Thoracic aorta (tissue), 2 donors: ENCODE measurements at places on chromosomes 13 and 19. TPM values are rescaled to one million over a fixed set of nuclear protein-coding genes. Genes with fewer than 3 reads are reported as not detected.

The LYPD3 gene
- total RNA-seq: 0.41 TPM

The CNFN gene
- not detected for total RNA-seq

The MAST3 gene
- 27.8 TPM for total RNA-seq

The PRDX2 gene
- total RNA-seq: 107 TPM

- no peak for DNase-seq
Observed at GRCh38 chr13:29006359-29006850, 186.3 kb downstream of the MTUS2 start.

The LRRC63 gene
- total RNA-seq: 3.6 TPM

DNA sequence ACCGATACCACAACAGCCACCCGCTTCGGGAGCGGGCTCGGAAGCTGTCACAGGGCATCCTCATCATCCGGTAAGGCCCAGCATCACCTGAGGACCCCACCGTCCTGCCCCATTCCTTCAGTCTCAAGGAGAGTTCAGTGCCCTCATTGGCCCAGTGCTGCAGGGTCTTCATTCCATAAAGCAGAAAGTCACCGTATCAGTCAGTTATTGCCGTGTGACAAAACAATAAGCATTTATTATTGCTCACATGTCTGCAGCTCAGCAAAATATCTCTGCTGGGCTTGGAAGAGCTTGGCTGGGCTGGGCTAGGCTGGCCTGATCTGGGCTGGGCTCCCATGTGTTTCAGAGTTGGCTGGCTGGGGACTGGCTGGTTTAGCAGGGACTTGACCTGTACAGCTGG is 8.1 kb upstream of the MRI1 start:
- no peak for DNase-seq

The PRR22 gene
- total RNA-seq: 1.3 TPM

- DNase-seq: no peak
Observed at GRCh38 chr19:32873247-32873959, 3.8 kb upstream of the SLC7A9 start.

- DNase-seq: no peak
Observed at GRCh38 chr13:102873653-102874052, 27.8 kb downstream of the ERCC5 start.

The KLK6 gene
- total RNA-seq: not detected

GRCh38 chr19:10681658-10682057 is 19.6 kb upstream of the QTRT1 start:
- no peak for DNase-seq

The ACP7 gene
- not detected for total RNA-seq

GRCh38 chr19:42200116-42200715 is 17.3 kb downstream of the DEDD2 start:
- DNase-seq: no peak

GRCh38 chr13:40562975-40563349 is 103.5 kb downstream of the FOXO1 start:
- no peak for DNase-seq

The PAF1 gene
- 34.5 TPM for total RNA-seq

The OR7A5 gene
- total RNA-seq: not detected

GRCh38 chr13:80336776-80337287 is 4.1 kb downstream of the SPRY2 start:
- DNase-seq: no peak

The CGB3 gene
- not detected for total RNA-seq

The MAP3K10 gene
- total RNA-seq: 32.5 TPM

DNA sequence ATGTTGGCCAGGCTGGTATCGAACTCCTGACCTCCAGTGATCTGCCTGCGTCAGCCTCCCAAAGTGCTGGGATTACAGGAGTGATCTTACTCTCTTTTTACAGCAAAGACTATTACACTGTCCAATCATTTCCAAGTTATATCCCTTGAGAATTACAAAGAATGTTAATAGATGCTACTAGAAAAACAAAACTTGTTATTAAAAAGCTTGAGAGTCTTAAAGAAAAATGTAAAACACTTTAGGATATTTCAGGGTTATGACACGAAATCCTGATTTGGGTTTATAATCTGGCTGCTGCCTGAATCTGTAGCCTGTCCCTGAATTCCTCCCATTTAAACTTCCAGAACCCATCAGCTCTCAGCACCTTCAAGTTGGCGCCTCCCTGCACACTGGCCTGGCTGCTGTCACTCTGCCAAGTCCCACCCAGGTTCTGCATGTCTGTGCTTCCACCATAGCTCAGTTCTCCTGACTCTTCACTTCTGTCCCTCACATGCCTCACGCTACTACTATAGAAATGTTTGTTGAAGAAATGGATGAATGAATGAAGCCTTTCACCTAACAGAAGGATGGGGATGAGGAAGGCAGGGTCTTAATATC is 55.8 kb upstream of the RFXAP start:
- DNase-seq: no peak

GRCh38 chr19:4600893-4601292 is 38.4 kb upstream of the TNFAIP8L1 start:
- no peak for DNase-seq

DNA sequence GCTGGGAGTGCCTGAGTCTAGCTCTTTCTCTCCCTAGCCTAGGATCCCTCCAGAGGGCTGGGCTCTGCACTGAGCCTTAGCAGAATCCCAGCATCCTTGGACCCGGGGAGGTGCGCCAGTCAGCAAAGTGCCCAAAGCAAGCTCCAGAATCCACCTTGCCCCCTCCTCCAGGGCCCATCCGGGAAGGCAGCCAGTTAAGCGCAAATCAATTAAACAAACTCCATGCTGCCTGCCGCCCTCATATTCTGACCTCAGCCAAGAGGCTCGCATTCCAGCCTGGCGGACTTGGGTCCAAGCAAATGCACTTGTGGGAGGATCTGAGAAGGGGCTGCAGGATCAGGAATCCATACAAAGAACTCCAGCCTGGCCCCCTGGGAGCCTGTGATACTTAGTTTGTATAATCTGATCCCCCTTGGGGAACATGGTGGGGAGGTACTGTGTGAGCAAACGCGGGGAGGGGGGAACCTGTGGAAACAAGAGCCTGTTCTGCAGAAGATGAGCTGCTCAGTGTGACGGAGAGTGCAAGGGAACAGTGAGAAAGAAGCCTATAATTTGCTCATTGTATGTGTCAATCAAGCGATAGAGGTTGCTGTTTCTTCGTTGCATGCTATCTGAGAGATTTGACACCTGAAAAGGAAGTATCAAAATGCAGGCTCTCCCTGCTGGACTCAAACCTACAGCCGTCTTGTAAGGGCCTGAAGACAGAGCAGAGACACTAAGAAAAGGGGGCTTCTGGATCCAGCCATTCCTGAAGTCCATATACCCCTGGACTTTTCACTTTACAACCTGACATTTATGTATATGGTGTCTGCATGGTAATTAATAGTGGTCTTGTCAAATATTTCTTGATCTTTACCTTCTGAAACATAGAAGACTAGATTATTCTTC is 29.4 kb downstream of the ZNRF4 start:
- DNase-seq: no peak

GRCh38 chr19:21604351-21604926 is 99.0 kb downstream of the ZNF429 start:
- DNase-seq: no peak

DNA sequence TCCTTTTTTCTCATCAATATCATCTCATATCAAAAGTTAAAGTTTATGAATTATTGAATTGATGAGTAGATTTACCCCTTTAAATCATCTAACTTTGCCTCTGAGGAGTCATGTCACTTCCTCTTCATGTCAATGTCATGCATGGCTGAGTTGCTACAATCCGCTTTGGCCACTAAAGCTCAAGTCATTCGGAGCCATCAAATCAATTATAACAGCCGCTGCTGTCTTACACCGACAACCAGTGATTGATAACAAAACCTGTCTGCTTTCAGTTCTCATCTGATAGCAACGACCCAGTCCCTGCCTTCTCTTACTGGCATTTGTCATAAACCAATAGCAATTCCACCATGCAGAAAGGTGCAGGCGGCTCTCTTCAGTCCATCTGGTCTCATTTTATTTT is 429.3 kb downstream of the DIAPH3 start:
- DNase-seq: no peak

GRCh38 chr13:86900906-86901305 is 770.3 kb upstream of the SLITRK5 start:
- DNase-seq: no peak

DNA sequence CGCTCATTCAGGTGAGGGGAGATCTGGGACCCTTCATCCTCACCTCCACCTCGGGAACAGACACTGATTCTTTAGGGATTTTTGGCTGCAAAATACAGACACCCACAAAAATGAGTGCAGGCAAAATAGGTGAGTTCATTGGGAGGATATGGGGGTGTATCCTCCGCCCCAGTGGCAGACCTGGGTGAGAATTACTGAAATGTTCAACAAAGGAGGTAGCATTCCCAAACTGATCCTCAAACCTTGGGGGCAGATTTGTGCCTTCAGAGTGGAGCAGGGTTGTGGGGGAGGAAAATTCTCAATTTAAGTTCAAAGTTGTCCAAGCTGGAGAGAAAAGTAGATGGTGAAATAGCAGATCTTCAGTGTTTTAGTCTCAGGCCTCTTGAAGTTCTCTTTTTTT is 31.3 kb upstream of the SIN3B start:
- DNase-seq: no peak

GRCh38 chr13:107642831-107643230 is 572.5 kb downstream of the LIG4 start:
- DNase-seq: no peak

GRCh38 chr13:48654511-48654910 is 782 bp downstream of the CYSLTR2 start:
- DNase-seq: no peak

GRCh38 chr13:40069173-40070044 is 413.9 kb downstream of the COG6 start:
- peak; percentile 25 for DNase-seq

DNA sequence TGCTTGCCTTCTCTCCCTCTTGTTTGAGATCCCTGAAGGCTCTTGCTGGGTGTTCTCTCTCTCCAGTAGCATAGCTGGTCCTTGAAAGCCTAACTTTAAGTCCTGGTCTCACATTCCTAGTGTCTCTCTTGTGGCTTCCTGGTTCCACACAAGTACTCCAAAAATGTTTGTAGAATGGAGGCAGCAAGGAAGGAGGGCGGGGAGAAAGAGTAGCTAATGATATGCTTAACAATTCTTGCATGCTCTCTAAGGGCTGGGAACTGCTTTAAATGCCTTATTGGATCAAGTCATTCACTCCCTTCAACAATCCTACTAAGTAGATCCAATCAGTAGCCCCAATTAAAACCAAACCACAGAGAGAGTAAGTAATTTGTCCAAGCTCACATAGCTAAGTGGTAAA is 357.3 kb downstream of the KLF5 start:
- no peak for DNase-seq

DNA sequence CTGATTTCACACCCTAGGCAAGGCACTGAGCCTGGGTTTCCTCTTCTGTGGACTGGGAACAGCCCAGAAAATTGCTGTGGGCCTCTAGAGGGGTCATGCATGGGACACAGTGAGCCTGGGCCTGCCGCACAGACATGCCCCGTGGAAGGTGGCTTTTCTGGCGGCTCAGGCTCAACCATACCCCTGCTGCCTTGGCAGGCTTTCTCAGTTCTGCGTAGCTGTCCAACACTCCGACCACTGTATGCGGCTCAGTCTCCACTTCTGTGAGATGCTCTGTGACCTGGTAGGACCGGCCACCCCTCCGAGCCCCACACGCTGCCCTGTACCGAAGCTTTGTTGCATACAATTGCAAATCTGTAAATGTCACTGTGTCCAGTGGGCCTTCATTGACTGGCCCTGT is 126.3 kb downstream of the UQCRFS1 start:
- no peak for DNase-seq

DNA sequence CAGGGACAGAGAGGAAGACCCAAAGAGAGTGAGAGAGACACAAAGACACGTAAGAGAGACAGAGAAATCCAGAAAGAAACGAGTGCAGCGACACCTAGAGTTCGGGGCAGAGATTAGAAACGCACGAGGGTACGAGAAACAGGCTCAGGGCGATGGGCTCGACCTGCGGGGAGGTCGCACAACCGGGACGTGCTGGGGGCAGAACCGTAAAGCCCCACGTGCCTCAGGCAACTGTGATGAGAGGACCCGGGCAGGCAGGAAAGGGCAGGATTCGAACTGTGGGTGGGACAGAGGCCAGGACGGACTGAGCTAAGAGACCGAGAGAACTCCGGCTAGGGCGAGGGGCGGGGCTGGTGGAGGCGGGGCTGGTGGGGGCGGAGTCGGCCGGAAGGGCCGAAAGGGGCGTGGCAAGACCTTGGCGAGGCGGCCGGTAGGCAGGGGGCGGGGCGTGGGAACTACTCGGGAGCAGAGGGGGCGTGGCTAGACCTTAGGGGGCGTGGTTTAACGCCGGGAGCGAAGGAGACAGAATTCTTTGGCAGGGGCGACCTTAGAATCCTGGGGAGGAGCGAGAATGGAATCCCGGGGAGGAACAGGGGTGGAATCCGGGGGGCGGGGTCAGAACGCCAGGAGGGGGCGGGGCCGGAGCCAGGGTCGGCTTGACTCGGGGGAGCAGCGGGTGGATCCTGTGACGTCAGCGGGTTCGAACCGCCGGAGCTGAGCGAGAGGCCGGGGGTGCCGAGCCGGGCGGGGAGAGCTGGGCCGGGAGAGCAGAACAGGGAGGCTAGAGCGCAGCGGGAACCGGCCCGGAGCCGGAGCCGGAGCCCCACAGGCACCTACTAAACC is at the start of gene NECTIN2:
Gene NECTIN2 (plus strand): TSS at position 686 of the 843 bp plus-strand sequence. CDS start 229 bp downstream, outside the sequence.
- peak; percentile 100 for DNase-seq

- DNase-seq: no peak
Observed at GRCh38 chr19:6706633-6706958, 13.9 kb downstream of the C3 start.

- no peak for DNase-seq
Observed at GRCh38 chr19:4557971-4558941, 1.2 kb downstream of the SEMA6B start.

DNA sequence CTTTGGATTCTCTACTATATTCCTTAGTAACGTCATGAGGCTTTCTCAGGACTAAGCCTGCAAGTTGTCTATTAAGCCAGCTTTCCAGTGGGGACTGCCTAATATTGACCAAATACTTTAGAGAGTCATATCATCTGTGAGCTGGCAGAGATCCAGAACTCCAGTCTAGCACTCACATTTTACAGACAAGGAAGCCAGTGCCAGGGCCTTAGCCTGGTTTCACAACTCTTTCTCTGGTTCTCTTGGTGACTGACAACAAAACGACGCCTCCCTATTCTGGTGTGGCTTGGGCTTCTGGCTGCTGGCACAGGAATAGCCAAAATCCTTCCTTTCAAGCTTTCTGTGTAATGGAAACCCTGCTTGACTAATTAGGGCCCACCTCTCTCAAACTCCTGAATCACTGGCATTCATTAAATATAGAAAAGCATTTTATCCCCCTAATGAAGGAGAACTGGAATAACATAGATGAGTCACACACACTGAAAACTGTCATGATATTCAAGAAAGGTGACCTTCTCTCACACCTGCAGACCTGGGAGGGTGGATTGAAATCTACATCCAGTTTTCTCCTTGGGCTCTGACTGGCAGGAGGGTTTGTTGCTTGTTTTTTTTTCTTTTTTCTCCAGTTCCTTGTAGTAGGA is 75.2 kb upstream of the UBL3 start:
- DNase-seq: peak; percentile 90

GRCh38 chr19:10104130-10104513 is 1.6 kb upstream of the ANGPTL6 start:
- no peak for DNase-seq

- DNase-seq: no peak
Observed at GRCh38 chr13:83905641-83906040, 23.4 kb upstream of the SLITRK1 start.

- no peak for DNase-seq
Observed at GRCh38 chr13:40777809-40778175, 6.8 kb upstream of the MRPS31 start.

- DNase-seq: no peak
Observed at GRCh38 chr19:48350856-48351255, 12.9 kb downstream of the TMEM143 start.

The ADAMTS10 gene
- 214 TPM for total RNA-seq

- DNase-seq: no peak
Observed at GRCh38 chr13:67844574-67844973, 614.4 kb upstream of the PCDH9 start.

GRCh38 chr13:112532837-112533745 is 54.9 kb downstream of the TUBGCP3 start:
- no peak for DNase-seq

The COL5A3 gene
- total RNA-seq: 11.1 TPM
